ENCODE measurements at places on chromosomes 11 and 22.

DNA sequence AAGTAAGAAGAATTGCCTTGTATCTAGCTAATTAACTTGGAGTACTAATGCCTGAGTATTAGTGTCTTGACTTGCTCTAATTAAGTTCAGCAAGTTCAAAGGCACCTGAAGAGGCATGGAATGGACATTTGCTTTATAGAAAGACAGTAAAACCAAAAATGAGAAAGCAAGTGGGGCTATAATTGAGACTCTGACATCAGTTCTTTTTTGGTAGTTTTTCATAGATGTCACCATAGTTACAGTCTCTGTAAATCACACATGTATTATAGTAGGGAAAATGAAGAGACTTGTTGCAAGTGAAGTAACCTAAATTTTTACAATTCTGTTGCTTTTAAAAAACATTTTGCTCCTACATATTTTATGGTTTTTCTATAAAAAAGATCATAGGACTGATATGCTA is 178.0 kb downstream of the HIPK3 start:
- no peak for DNase-seq

DNA sequence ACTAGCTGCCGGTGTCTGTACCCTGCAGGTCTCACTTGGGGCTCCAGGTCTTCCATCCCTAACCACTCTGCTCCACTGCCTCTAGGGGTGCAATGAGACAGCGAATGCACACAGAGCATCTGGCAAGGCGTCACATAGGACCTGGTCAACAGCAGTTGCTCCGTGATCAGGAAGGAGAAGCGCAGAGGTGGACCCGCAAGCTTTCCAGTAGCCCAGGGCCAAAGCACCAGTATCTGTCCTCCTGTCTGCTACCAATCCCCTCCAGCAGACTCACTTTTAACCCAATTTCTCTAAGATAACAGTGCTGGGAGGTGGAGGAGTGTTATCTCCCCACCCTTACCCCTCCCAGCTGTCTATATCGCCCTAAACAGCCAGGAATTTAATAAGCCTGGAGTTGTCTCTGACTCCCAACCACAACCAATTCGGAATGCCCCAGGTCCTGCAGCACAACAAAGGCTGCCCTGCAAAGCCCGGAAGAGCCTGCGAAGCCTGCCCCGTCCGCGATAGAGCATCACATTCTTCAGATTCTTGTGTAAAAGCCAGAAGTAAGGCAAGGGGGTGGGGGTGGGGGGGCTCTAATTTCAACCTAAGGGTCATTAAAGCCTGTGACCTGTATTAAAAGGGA is 19.3 kb downstream of the MYH9 start:
- DNase-seq, result no peak

- no peak for DNase-seq
Measured at GRCh38 chr11:95293116-95293515, 62.1 kb upstream of the SESN3 start.

DNA sequence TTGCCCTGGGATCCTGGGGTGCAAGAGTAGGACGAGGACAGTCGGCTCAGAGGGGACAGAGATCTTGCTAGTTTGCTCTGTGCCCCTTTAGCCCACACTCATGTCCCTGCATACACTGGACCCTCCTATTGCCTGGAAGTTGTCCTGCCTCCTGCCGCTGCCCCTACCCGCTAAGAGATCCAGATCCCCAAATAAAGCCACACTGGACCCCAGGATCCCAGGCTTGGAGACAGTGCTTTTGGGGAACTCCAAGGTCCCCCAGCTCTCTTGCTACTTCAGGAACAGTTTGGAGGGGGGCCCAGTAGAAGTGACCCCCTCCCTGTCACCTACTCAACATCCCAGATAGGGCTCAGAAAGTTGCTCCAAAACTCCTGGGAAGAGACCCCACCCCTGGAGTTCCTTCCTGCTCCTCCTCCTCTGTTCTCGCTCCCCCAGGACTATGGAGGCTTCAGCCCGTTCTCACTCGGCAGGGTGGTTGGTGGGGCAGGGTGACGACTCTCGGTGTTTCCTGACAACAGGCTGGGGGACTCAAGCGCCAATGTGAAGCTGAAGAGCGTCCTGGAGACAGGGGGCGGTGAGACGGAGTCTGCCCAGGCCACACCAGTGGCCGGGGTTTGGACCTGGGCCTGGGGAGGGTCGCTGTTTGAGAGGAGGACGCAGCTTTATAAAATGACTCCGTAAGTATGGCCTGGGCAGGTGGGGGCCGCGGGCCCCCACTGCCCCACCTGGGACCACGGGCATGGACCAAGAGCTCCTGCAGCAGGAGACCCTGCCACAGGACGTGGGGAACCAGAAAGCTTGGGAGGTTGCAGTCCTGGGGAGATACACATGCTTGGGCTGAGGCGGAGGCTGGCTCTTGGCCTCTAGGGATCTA is 19.2 kb upstream of the TUB start:
- DNase-seq, result no peak

DNA sequence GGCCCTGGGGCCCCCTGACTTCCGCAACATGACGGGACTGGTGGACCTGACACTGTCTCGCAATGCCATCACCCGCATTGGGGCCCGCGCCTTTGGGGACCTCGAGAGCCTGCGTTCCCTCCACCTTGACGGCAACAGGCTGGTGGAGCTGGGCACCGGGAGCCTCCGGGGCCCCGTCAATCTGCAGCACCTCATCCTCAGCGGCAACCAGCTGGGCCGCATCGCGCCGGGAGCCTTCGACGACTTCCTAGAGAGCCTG is 992 bp downstream of the LRFN4 start:
- no peak for DNase-seq

- DNase-seq, result no peak
Measured at GRCh38 chr11:121367001-121367843, 74.7 kb downstream of the SC5D start.

DNA sequence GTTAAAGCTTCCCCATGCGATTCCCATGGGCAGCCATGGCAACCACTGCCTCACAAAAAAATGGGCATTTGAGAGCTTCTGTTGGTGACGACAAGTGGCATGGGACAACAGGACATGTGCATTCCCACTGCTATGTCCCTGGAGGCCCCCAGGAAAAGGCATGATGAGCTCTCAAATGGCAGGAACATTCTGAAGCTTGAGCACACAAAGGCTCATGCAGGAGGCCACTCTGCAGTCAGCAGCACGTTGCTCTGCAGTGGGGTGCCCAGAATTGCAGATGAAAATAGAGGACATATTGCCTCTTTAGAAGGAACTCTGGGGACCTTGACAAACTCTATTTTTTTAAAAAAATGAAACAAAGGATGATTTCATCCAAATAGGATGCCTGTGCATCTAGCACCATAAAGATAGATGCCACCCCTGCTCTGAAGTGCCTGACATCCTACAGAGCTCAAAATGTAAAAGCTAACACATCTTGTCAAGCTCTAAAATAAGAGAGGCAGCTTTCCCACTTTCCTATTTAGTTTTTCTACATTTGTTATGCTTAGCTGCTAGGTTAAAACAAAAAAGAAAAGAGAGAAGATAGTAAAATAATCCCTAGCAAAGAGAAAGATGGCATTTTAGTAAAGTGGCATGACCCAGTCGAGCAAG is 277.6 kb upstream of the ZC3H12C start:
- DNase-seq, result no peak

All from 8988T (cell line).